ENCODE measurements at places on chromosomes 12 and 14.
A peak's percentile ranks its signal among the peaks of the same experiment; 100 is the strongest.

DNA sequence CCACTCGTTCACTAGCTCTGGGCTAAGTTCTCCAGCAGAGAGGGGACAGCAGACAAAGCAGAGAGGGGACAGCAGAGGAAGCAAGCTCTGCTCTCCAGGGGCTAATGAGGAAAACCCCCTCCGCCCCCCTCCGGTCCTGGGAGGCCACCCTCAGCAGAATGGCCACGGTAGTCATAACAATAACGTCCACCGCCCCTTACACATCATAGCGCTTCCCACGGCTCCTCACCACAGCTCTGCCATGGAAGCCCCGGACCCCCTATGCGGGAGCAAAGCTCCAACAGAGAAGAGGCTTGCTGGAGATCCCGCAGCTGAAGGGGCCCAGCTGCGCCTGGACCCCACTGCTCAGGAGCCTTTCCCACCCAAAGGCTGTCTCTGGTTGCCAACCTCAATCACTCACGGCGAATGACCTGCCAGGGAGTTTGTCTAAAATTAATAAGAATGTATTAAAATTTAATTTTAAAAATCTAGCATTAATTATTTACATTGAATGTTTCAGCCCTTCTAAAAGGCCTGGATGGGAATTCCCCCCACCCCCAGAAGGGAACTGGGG, 17.4 kb downstream of the BEGAIN start:
- no peak for DNase-seq

DNA sequence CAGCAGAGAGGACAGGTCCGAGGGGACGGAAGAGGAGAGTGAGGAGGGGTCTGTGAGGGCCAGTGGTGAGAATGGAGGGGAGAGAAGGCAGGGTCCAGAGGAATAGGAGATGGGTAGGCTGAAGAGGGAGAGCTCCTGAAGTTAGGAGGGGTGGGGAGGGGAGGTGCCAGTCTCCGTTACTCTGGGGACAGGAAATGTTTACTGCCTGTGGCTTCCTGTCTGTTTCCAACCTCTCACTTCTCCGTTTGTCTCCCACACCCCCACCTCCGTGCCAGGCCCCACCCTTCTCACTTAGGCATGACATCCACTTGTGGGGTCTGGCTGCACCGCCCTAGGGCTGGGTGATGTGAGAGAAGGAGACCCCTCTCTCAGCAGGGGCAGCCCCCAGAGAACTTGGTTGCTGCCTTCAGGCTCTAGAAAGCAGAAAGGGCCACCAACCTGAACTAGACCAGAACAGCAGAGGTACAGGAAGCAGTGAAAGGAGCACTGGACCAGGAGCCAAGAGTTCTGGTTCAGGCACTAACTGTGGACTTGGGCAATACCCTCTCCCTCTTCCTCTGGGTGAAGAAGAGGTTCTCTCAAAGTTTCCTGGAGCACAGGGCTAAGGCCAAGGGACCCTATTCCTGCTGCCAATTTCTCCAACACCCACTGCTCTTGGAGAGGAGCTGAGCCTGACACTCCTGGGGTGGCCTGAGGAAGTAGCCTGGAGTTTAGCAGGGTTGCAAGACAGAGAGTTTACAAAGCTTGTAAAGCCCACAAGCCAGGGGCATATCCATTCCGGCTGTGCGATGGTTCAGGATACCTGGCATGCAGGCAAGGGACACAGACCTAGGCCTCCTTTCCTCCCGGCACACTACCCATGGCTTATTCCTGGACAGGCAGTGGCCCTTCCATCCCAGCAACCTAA, 5.5 kb downstream of the ITGA5 start:
- DNase-seq = peak; percentile 65

- DNase-seq = no peak
These were observed 61.6 kb upstream of the GZMB start for GRCh38 chr14:24695265-24696241.

- no peak for DNase-seq
These were observed 50.3 kb downstream of the ADAMTS20 start for GRCh38 chr12:43501703-43502102.

- peak; percentile 21 for DNase-seq
These were observed 94.6 kb upstream of the MUCL1 start for GRCh38 chr12:54759751-54760150.

GRCh38 chr12:96121271-96121711, 72.9 kb upstream of the ELK3 start:
- no peak for DNase-seq

- no peak for DNase-seq
These were observed 391.5 kb downstream of the APAF1 start for GRCh38 chr12:99036566-99036965.

- DNase-seq = no peak
These were observed 16.2 kb upstream of the DICER1 start for GRCh38 chr14:95173518-95173917.

GRCh38 chr12:29676676-29677075, 107.1 kb downstream of the TMTC1 start:
- no peak for DNase-seq

GRCh38 chr14:67722293-67722692, 20.6 kb downstream of the RDH12 start:
- DNase-seq = no peak

- no peak for DNase-seq
These were observed 124.4 kb upstream of the NOVA1 start for GRCh38 chr14:26722258-26722657.

DNA sequence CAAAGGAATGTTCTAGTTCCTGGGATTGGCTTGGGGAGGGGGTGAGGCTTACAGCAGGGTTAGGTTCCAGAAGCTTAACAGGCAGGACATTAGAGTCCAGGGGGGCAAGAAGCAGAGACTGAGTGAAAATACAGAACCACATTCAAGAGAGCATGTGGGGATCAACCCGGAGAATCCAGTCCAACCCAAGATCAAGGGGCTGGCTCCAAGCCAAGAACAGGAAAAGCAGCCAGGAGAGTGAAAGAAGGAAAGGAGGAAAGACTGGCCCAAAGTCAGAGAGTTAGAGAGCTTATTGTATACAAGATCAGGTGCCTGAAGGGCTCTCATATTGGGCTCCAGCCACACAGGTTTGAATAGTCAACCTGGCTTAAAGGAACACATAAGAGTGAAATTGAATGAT, 190.3 kb upstream of the CDKN3 start:
- no peak for DNase-seq

DNA sequence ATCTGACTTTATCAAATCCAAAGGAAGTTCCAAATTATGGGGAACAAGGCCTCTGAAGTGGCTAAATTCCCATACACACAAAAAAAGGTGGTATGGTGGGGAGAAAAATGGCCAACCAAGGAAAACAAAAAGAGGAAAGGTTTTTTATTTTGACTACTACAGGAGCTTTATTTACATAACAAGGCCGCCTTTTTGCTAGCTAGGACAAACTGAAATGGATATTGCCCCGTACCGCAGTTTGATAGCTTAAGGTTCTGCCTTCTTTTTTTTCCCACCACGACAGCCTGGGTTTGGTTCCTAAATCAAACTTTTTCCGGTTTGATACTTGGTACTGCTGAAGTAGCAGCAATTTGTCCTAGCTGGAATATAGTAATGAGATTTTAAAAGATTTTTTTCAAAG, 66.8 kb downstream of the COX16 start:
- no peak for DNase-seq

Data from activated CD4-positive, alpha-beta T cell treated with anti-CD3 and anti-CD28 coated beads for 48 hours (primary cell).